BE2C (cell line): ENCODE measurements at places on chromosomes 7 and 10.

GRCh38 chr7:34656041-34656440 lies 2.0 kb upstream of the NPSR1 start:
- DNase-seq, result no peak

GRCh38 chr7:7703427-7703826 lies 15.0 kb downstream of the RPA3 start:
- no peak for DNase-seq

- DNase-seq, result no peak
Measured at GRCh38 chr7:127786184-127786583, 134.2 kb downstream of the SND1 start.

GRCh38 chr10:110901954-110902819 lies 16.8 kb downstream of the BBIP1 start:
- DNase-seq, result no peak

DNA sequence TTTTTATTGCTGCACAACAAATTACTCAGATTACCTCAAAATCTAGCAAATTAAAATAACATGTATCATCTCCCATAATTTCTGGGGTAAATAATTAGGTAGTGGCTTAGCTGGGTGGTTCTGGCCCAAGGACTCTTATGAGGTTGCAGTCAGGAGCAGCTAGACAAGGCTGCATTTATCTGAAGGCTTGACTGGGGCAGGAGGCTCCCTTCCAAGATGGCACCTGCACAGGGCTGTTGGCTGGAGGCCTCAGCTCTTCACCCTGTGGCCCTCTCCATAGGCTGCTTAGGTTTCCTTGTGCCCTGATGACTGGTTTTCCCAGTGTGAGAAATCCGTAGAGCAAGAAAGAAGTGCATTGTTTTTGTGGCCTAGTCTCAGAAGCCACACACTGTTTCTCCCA lies 34.7 kb upstream of the ELFN1 start:
- no peak for DNase-seq

DNA sequence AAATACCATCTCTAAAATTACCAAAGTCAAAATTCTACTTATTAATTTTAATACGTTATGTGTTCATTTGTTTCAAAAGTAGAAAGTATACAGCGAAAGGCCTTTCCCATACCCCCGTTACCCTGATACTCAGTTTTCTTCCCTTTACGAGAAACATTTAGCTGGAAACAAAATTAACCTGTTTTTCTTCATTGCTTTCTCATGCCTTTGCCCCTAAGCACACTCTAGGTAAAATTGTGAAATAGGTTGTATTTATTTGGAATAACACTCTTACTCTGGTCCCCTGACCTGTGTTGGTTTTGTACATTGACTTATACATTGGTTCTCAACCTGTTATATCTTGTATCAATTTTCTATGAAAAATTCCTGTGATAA lies 47.1 kb downstream of the GLCCI1 start:
- no peak for DNase-seq

DNA sequence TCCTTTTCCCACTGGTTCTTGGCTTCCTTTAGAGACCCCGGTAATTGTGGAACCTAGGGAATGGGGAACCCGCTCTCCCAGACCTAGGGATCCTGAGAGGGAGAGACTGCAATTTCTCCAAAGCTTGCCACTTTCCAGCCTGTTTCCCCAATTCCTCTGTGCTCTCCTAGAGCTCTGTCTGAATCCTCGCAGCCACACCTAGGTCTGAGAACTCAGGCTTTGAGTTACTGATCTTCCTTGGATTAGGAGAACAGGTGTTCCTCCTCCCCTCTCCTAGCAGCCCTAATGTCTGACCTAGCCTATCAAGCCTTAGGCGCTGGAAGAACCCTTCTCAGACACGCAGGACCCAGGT lies 20.0 kb downstream of the WNT8B start:
- DNase-seq, result no peak

DNA sequence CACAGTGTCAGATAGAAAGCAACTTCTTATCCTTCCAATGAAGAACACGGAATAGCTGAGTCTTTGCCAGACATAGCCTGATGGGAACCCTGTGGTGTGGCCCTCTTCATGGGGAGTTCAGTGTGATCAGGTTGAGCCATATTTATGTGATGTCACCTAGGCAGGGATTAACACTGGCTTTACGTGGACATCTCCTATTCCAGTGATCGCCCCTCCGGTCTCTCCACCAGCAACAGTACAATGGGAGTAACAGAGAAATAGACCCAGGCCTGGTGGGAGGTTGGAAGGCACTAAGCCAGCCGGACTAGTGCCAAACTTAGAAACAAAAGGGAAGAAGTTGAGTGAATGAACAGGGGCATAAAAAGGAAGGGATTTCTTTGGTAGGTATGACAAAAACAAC lies 358.1 kb downstream of the PRPF18 start:
- no peak for DNase-seq

DNA sequence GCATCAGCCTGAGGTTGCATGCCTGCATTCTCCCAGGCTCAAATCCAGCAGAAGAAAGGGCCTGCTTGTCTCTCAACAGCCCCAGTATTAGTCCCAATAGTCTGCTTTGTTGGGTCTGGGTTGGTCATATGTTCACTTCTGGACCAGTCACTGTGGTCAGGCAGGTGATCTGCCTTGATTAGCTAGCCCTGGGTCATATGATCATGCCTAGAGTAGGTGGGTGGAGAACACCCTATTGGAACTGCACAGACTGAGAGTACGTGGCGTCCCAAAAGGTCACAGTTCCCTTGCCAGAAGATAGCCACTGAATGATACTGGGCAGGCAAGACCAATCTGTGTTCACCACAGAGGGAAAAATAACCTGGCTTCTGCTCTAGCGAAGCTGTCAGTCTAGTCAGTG lies 80.1 kb downstream of the SH2D4B start:
- no peak for DNase-seq

DNA sequence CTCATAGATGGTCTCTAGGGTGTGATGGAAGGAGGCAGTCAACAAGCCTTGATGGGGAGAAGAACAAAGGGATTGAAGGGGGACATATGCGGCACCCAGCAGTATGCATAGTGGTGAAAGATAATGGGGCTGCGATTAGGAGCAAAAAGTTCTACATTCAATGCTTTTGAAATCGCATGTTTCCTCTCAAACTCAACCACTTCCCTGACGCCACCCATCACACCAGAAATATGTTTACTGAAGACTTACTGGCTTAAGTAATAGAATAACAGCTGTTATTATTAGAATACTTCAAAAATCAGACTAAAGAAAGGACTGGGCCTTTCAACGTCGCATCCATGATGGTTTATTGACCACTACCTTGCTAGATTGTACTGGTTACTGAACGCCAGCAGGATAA lies 31.5 kb downstream of the MKRN1 start:
- DNase-seq, result no peak

DNA sequence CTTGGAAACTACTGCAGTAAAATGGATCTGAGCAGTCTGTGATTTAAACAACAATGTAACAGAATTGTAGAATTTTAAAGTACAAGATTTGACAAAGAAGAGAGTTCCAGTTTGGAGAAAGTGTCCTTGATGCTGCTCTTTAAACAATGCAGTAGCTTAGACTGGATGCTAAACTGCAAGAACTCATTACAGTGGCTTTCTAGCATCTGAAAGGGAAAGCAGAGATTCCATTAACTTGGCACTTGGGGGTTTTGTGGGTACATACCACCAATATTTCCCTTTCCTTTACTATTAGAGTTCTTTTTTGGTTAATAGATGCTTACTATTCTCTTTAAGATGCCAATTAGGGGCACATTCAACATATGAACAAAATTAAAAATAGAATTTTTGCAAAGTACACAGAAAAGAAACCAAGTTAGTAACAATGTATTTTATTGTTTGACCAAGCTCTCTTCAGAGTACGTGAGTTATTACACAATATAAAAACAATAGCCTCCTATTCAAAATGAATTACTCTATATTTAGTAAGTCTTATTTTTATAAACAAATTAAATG lies 11.9 kb downstream of the PSTK start:
- no peak for DNase-seq

GRCh38 chr7:2718296-2718965 lies 30.4 kb downstream of the AMZ1 start:
- DNase-seq, result no peak
